Activated CD4-positive, alpha-beta T cell treated with anti-CD3 and anti-CD28 coated beads, Interleukin-2, Interleukin-6, amounts not matched to agents 100 ng/mL and 50 ng/mL, durations not matched to agents 16 hours and 8 hours (primary cell): ENCODE measurements at places on chromosomes 3 and 15.
A peak's percentile ranks its signal among the peaks of the same experiment; 100 is the strongest.

GRCh38 chr3:195777975-195778374 lies 33.8 kb downstream of the MUC4 start:
- DNase-seq = no peak

GRCh38 chr15:51205050-51205975 lies 110.6 kb upstream of the TNFAIP8L3 start:
- DNase-seq = no peak

- DNase-seq = no peak
These were observed 5.4 kb upstream of the TBC1D5 start for GRCh38 chr3:17747890-17748247.

- DNase-seq = no peak
These were observed 1325.8 kb upstream of the ALCAM start for GRCh38 chr3:104040896-104041295.

- no peak for DNase-seq
These were observed 52.0 kb upstream of the LMOD3 start for GRCh38 chr3:69174445-69174844.

DNA sequence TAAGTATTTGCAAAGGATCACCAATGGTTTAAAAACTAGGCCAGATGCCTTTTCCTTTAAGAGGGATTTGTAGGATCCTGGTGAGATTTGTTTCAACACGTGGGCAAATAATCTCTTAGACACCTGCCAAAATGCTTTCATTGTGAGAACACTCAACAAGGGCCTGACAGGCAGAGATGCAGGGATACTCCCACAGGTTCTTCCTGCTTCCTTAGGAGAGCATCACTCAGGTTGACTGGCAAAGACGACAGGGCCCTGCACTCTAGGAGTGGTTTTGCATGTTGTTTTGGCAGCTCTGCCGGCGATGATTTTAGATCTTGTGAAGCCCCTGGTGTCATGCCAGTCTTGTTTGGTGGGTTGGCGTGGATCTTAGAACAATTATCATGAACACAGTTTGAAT lies 184.5 kb downstream of the NR1D2 start:
- no peak for DNase-seq

- DNase-seq = no peak
These were observed 184.7 kb upstream of the POU1F1 start for GRCh38 chr3:87461036-87461435.

- DNase-seq = no peak
These were observed 2.1 kb downstream of the ISL2 start for GRCh38 chr15:76338486-76339304.

DNA sequence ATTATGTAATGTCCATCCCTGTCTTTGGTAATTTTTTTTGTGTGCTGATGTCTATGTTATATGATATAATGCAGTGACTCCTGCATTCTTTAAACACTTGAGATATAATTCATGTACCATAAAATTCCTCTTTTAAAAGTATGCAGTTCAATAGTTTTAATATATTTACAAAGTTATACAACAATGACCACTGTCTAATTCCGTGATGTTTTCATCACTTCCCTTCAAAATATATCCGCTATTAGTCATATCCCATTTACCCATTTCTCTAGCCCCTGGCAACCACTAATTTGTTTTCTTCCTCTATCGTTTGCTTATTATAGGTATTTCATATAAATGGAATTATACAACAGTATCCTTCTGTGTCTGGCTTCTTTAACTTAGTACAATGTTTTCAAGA lies 64.9 kb upstream of the SUCLG2 start:
- no peak for DNase-seq

GRCh38 chr15:68732451-68732850 lies 88.2 kb downstream of the ANP32A start:
- DNase-seq = no peak

DNA sequence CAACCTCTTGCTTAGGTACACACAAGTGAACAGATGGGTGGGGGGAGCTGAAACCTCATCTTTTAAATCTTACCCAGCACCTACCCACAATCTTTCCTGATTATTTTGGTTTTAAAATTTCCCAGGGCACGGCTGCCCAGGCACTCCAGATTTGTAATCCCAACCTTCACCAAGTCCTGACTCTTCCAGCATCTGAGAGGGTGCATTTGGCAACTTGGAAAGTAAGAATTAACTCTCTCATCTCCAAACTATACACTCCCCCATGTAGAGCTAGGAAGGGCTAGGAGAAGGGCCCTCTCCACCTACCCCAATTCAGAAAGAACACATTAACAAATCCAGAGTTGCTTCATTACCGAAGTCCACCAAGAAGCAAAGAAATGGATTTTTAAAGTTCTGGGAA lies 41.7 kb upstream of the PRICKLE2 start:
- DNase-seq = no peak

DNA sequence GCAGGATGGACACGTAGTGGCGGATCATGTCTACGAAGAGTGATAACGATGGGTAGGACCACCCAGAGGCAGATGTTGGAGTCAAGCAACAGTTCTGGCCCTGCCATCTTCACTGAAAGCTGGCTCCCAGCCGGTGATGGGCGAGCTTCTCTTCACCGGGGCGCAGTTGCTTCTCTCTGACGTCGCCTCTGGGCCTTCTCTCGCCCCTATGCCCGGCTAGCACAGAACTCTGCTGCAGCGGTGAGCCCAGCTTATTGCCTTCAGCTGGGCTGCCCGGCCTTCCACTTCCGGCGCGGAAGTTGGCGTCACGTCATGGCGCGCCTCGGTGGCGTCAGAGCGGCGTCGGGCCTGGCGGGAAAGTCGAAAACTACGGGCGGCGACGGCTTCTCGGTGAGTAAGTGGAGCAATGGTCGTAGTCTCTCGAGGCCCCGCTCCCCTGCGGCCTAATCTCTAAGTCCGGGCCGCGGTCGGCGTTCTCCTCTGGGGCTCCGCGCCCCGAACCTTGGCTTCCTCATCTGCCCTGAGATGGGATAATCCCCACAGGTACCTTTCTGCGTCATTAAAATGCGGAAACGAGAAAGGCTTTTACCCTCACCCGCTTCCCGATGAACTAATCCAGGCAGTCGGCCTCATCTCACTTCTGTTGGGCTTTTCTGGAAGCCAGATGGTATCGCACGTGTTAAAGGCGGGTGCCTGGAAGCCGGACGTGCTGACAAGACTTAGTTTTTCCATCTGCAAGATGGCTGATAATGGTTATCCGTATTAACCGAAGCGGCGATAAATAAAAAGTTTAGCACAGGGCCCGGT lies at the start of gene FANCD2:
FANCD2 (plus strand) TSS at position 354 of the 807 bp plus-strand sequence. CDS start 2,221 bp downstream, outside the sequence.
- peak; percentile 96 for DNase-seq

- DNase-seq = no peak
These were observed 17.4 kb upstream of the MKRN3 start for GRCh38 chr15:23548071-23548470.

GRCh38 chr15:40092256-40092978 lies 16.3 kb downstream of the BMF start:
- DNase-seq = no peak

DNA sequence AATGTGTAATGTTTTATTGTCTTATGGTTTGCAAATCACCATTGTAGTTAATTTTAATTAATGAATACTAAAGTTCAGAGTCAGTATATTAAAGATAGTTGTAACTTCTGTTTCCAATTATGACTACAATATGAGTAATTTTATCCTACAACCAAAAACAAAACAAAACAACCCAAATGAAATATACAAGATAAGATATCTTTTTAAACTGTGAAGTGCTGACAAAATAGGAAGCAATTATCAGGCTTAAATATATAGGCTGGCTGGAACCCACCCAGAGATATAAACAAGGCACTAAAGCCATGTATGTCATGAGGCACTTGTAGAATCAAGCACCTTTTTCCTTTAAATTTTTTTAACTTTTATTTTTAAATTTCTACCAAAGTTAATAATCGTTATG lies 108.6 kb upstream of the LRRFIP2 start:
- DNase-seq = no peak

GRCh38 chr15:25829073-25829472 lies 34.1 kb downstream of the ATP10A start:
- DNase-seq = no peak

DNA sequence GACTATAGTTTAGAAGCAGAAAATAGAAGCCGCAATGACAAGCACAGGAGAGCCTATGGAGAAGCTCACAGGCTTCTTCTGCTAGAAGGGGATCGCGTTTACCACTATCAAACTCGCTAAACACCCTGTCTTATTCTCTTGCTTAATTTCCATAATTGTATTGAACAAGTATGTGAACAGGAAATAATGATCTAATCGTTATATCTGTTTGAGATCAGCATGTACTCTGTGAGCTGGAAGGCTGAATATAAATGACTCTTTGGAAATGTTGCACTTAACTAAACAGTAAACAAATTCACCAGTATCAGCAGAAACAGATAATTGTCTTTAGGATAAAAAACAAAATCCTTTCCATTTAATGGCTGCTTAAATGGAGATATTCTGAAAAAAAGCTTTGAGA lies 15.0 kb downstream of the NEK10 start:
- no peak for DNase-seq

- no peak for DNase-seq
These were observed 29.5 kb downstream of the BOC start for GRCh38 chr3:113240841-113241240.
